ENCODE measurements at places on chromosomes 3 and 15.

DNA sequence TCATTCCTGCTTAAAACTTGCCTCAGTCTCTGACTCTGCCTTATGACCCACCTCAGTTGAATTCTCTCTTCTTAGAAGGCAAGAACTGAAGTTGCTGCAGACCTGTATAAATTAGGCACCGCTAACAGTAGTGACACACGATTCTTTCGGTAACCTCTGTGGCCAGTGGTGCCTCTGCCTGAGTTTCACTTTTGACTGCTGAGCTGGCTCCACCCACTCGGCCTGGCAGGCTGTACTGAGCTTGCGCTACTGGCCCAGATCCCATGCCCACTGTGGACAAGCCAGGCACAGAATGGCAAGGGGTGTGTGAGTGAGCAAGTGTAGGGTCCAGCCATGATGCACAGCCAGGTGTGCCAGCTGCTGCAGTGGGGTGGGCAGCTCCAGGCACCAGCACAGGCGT, 19.1 kb upstream of the EIF1B start:
- DNase-seq = no peak

GRCh38 chr3:71463617-71464016, 119.9 kb downstream of the FOXP1 start:
- DNase-seq = no peak

- DNase-seq = peak; percentile 95
Measured at GRCh38 chr3:57692396-57693147, at the start of gene DENND6A. TSS of gene DENND6A (minus strand) at chr3:57693077. CDS start at chr3:57693018, 59 bp downstream.

DNA sequence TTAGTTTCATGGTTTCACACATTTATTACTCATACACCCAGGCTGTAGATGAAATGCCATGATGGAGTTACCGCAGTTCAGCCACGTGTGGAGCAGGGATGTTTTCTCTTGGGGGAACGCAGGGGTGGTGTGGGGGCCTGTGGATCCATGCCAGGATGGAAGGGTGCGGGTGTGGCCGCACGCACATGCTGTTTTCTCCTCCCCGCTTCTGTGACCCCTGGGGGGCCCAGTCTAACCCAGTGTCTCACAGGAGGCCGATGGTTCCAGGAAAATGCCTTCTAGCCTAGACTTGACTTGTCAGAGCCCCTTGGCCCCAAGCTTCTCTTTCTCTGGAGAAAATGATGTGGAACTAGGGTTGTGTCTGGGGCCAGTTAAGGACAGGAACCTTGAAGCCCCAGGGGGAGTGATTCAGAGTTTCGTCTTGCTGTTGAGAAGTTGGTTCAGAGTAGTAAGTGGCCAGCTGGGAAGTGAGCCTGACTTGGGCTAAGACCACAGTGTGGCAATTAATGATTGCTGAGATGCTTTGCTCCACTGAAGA, 240.4 kb upstream of the BHLHE40 start:
- DNase-seq = no peak

GRCh38 chr3:12990306-12990705, 82.9 kb downstream of the IQSEC1 start:
- DNase-seq = no peak

GRCh38 chr3:32843510-32844321, 25.9 kb downstream of the TRIM71 start:
- DNase-seq = no peak

DNA sequence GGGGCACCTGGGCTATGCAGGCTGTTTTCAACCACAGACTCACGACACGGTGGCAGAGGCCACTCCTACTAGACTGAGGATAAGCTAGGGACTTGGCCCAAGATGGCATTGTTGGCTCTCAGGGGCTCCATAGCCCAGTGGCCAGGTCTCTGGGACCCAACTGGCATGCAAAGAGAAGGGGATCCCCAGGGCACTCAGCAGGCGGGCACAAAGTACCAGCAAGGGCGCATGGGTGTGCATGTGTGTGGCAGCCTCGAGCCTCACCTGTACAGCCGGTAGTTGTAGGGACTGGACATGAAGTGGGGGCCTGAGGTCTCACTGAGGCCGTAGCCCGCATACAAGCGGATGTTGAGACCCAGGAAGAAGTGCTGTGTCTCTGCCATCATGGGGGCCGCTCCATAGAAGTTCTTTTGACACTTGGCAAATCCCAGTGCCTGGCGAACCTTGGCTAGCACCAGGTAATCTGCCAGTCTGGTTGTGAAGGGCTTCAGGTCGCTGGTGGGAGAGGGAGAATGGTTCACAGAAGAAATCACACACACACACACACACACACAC, 30.2 kb downstream of the IDH3A start:
- DNase-seq = no peak

DNA sequence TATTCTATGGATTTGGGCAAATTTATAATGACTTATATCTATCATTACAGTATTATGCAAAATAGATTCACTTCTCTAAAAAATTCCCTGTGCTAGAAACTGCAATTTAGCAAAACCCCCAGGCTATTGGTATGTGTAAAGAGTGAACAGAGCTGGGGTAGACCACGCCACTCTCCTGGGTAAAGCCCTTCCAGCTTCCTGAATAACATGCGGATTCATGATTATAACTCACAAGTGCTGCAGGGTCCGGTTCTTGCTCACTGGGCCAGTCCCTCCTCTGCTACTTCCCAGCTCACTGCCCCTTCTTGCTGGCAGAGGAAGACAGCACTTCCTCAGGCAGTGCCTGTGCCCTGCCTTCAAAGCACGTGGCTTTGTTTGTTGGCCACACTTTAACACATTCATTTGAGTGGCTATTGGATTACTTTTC, 4.1 kb downstream of the CD80 start:
- DNase-seq = no peak

DNA sequence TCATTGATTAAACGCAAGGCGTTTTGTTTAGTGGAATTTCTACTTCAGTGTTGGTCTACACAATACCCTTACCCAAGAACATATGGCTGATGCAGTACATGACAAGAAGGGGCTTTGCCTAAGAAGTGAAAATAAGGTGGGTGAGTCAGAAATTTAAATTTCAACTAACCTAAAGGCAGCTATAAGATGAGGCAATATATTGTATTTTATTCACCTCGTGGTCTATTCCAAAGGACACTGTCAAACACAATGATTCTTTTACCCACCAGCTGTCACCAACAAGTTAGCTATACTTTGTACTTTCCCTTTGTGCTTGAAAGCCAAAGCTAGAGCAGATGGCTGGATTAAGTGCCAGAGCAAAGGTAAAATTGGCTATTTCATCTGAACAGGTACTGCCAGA, 10.9 kb upstream of the SETMAR start:
- DNase-seq = no peak

DNA sequence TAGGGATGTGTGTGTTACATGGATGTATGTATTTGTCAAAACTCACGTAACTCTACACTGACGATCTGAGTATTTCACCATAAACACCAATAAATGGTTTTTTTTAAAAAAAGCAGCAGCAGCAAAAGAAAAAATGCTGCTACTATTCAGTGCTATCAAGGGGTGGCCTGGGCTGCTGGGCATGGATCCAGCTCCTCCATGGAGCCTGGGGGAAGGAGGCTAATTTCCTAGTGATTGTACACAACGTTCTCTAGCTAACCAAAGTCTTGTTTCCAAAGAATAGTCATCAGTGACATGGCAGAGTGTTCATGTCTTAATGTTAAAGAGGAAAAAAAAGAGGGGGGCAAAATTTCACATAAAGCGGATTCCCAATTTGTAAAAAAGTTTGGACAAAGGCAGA, 29.0 kb downstream of the POMGNT2 start:
- DNase-seq = no peak

DNA sequence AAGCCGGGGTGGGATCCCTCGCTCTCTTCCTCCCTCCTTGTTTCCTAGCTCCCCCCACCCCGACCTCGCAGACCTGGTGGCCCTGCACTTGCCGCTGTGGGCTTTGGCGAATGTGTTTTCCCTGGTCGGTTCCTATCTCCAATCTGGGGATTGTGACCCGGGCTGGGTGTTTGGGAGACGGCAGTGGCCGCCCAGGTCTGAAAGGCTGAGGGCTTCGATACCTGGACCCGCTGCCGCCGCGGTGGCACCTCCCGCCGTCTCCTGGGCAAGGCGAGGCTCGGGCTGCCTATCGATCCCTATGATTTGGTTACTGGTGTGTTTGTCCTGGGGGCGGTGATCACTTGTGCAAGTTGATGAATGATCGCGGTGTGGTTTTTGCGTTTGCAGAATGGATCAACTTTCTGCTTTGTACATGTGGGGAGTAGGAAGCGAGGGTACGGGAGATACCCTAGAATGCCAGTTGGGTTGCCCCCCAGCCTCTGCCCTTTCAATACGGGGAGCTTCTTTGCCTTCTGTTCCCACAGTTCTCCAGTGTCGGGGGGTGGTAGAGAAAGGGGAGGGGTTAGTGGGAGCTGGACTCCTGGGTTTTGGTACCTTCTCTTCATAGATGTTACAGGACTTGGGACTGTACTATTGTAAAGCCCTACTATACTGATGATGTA, 3.0 kb downstream of the BBX start:
- DNase-seq = no peak

- DNase-seq = no peak
Measured at GRCh38 chr3:153629148-153629547, 467.1 kb downstream of the RAP2B start.

- DNase-seq = peak; percentile 41
Measured at GRCh38 chr3:184227481-184227935, 1.9 kb upstream of the VWA5B2 start.

DNA sequence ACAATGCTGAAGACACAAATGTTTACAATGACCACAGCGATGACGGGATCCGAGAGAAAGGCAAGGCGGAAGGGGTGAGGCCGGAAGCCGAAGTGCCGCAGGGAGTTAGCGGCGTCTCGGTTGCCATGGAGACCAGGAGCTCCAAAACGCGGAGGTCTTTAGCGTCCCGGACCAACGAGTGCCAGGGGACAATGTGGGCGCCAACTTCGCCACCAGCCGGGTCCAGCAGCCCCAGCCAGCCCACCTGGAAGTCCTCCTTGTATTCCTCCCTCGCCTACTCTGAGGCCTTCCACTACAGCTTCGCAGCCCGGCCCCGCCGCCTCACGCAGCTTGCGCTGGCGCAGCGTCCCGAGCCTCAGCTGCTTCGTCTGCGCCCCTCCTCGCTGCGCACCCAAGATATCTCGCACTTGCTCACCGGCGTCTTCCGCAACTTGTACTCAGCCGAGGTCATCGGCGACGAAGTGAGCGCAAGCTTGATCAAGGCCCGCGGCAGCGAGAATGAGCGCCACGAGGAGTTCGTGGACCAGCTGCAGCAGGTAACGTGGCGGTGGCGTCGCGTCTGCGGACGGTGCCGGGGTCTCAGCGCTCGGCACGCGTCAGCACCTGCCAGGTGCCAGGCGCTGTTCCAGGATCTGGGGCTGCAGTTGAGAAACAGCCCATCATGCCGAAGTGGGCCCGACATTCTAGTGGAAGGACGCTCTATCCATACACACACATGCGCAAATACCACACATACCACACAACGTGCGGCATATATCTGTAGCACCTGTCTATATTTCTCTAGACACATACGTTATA, at the start of gene DLEC1:
DLEC1 (plus strand) TSS at position 108 of the 798 bp plus-strand sequence; CDS start at position 126, 18 bp downstream.
- peak; percentile 77 for DNase-seq

GRCh38 chr15:84781495-84781894, 33.1 kb downstream of the ZNF592 start:
- no peak for DNase-seq

DNA sequence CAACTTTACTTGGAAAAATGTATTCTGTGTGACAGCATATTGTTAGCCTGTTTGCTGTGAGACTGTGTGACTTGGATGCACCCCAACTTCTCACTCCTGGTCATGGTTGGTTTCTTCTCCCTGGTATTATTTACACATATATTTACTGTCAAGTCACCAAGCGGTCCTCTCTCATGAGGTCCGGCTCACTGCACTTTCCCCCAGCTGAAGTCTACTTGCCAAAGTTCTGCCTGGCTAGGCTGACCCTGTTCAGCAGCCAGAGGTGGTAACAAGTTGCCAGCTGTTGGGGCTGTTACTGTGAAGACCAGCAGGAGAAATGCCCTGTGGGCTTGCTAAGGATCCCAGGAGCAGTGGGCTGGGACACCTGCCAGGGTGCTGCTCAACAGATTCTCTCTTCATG, 337.5 kb downstream of the MFSD1 start:
- no peak for DNase-seq

DNA sequence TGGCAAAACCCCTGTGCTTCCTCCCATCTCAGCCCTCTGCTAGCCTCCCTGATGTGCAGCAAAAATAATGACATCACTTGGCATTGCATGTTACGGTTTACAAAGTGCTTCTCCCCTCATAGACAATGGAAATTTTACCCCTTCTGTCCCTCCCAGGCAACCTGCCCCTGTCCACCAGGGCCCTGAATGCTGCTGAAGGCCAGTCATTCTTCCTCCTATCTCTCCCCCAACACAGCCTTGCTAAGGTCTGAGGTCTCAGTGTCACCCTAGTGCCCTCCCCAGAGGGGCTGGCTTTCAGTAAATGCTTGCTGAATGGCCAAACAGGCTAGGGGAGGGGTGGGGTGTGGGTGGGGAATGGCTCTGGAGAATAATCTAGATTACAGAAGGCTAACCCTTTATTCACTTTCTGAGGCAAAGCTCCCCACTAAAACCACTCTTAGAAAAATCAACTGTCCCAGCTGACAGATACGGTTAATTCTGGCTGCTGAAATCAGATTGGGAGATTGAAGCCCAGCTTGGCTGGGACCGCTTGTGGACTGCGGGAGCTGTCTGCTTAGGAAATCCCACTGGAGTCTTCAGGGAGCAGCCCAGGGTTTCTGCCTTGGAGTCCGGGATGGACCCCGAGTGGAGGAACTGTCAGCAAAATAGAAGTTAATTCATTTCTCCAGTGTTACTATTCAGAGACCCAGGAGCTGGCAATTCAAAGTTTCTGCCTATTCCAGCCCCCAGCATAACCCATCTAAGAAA, 22.9 kb downstream of the ANP32A start:
- DNase-seq = no peak

DNA sequence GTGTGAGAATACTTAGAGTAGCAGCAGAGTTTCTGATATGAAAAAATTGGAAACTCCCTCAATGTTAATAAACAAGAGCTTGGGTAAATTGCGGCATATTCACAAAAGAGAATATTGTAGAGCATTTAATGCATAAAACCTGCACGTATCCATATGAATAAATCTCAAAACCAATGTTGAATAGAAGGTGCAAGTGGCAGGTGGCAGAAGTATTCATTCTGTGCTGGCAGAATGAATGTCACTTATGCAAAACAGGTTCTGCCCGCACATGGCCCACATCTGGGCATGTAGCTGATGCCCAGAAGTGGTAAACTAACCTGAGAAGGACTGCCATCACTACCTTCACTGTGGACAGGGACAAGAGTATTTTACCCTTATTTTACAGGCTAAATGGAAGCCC, 14.1 kb upstream of the PRSS50 start:
- DNase-seq = no peak

- no peak for DNase-seq
Measured at GRCh38 chr15:59833366-59833765, 144.2 kb upstream of the BNIP2 start.

Measured in effector CD4-positive, alpha-beta T cell (primary cell).